Kidney glomerular epithelial cell (primary cell): ENCODE measurements at places on chromosomes 5 and 9.

GRCh38 chr5:155275222-155275621, 261.7 kb downstream of the KIF4B start:
- DNase-seq: no peak

- DNase-seq: no peak
Measured at GRCh38 chr9:1044643-1045042, 5.5 kb upstream of the DMRT2 start.

GRCh38 chr5:132182359-132183040, 45.2 kb downstream of the P4HA2 start:
- DNase-seq: no peak

DNA sequence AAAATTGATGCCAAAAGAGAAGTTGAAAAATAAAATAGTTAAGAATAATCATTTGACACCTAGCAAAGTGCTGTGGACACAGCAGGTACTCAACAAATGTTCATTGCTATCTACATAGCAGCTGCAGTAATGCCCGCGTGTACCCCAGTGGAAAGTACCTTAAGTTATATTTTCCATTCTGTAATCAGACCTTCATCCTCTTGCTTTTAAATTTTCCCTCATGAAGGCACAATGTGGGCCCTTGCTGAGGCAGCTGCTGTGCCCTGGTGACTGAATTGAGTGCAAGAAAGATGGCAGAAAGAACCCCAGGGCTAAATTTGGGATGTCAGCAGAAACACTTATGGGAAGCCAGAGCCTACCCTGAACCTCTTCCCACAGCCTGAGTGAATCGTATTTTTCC, 65.9 kb downstream of the CYFIP2 start:
- DNase-seq: no peak

DNA sequence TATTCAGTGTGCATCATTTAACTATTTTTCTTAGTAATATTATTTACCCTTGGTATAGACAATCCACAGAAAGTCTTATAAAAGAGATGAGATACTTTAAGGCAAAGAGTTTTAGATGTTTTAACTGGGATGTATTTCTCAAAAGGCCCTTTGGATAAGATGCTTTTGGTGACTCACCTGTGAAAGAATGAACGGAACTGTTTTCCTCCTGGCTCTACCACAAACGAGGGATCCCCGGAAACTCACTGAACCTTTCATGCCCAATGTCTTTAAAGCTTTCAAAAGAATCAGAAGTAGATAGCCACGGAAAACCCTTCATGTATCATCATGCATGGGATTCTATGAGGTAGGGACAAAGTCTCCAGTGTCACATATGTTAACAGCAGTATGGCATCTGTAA, 1.6 kb downstream of the ZNF782 start:
- no peak for DNase-seq
